GM23338 (cell line): ENCODE measurements at places on chromosomes 4 and X. TPM values are rescaled to one million over a fixed set of nuclear protein-coding genes. Genes with fewer than 3 reads are reported as not detected.

Gene MAOA
- total RNA-seq: 5.2 and 6.1 TPM in 2 replicates

- H3K27ac ChIP-seq: no peak overlapping the region
- no peak overlapping the region for H3K4me3 ChIP-seq
- no peaks in the 10 kb centered on the region for H3K27me3 ChIP-seq
- no peak for DNase-seq
Observed at GRCh38 chr4:182678590-182678989, 238.6 kb downstream of the DCTD start.

DNA sequence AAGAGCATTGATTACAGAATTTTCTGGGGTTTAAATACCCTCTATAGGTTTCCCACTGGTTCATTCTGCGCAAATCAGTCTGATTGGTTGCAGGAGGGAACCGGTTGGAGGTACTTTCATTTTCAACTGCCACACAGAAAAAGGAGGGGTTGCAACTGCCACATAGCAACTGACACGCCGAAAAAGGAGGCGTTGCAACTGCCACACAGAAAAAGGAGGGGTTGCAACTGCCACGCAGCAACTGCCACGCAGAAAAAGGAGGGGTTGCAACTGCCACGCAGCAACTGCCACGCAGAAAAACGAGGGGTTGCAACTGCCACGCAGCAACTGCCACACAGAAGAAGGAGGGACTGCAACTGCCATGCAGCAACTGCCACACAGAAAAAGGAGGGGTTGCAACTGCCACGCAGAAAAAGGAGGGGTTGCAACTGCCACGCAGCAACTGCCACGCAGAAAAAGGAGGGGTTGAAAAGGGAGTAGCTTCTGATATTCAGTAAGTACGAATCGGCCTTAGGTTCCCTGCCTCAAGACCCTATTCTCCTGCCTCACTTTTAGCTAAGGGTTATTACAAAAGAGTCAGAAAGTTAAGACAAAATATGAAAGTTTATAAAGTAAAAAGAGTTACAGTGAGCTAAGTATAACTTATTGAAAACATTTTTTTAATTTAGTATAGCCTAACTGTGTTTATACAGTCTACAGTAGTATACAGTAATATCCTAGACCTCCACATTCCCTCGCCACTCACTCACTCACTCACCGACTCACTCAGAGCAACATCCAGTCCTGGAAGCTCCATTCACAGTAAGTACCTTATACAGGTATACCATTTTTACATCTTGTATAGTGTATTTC, 431.8 kb downstream of the KCTD8 start:
- H3K4me3 ChIP-seq: no peak overlapping the region
- H3K27me3 ChIP-seq: no peaks in the 10 kb centered on the region
- no peak overlapping the region for H3K27ac ChIP-seq
- no peak for DNase-seq
- no peaks in the 10 kb centered on the region for H3K36me3 ChIP-seq

Gene COL4A6
- 11.1 and 15.2 TPM in 2 replicates for total RNA-seq

Gene ADH1C
- total RNA-seq: not detected in 2 replicates
